ENCODE measurements at places on chromosomes 2 and 18.

- no peak for DNase-seq
Observed at GRCh38 chr2:217482056-217482710, 520.6 kb downstream of the TNS1 start.

- DNase-seq: no peak
Observed at GRCh38 chr2:83959266-83959665, 499.8 kb downstream of the SUCLG1 start.

- no peak for DNase-seq
Observed at GRCh38 chr2:71685073-71685848, 231.9 kb downstream of the DYSF start.

DNA sequence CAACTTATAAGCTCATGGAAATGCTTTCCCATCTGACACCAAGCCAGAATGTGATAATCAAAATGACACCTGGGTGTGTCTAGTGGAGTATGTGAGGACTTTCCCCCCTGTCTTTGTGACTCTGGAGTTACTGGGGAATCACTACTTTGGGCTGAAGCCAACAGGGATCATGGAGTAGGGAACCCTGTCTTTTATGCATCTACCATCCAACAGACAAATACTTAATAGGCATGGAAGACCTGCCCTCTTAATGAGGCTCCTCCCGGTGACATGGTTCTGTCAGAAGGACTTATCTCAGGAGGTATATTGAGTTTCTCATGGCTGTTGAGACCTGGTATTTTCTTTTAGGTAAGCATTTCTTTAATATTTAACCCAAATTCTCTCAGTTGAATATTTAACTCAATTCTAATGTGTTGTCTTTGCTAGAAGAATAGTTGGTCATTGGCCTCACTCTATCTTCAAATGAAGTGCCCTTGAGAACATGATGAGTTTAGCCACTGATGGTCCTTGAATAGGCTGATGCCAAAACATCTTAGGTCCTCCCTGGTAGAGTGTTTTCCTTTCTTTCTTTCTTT is 42.1 kb downstream of the TGIF1 start:
- DNase-seq: no peak

DNA sequence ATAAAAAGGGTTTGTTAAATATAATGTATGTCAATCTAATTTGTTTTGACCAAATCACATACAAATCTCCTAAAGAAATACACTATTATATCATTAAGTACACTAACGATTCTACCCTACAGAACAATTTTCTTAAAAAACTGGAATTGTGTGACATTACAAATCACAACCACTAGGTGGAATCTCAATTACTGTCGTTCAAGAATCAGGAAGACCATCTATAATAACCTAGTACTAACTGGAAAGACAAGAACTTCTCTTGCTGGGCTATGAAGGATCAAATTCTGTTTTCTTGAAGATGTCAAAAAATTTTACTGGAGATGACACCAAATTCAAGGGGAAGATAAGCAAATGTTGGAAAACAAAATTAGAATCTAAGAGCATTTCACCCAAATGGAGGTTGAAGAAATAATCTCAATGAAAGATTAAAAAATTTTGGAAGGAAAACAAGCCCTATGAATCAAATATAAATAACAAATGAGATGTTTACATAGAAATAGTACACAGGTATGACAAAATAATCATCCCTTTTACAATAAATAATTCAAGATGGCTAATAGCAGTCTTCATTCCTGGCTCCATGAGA is 110.9 kb downstream of the STK39 start:
- DNase-seq: peak; percentile 17

GRCh38 chr2:3601561-3602271 is 6.8 kb downstream of the COLEC11 start:
- DNase-seq: no peak

GRCh38 chr2:222688917-222689316 is 17.5 kb downstream of the MOGAT1 start:
- DNase-seq: no peak

GRCh38 chr18:62912885-62913284 is 197.5 kb downstream of the PHLPP1 start:
- DNase-seq: no peak

DNA sequence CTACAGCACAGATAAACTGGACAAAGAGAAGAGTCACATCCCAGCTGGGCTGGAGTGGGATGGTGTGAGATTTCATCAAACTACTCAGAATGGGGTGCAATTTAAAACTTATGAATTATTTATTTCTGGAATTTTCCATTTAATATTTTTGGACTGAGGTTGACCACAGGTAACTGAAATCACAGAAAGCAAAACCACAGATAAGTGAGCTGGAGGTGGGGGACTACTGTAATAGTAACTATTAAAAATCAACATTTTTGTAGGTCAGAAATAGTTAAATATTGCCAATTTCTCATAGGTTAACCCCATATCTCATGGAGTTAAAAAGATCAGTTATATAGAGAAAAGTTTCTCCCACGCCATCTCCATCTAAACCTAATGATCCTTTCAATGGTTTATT is 88.1 kb downstream of the SPOPL start:
- no peak for DNase-seq

- no peak for DNase-seq
Observed at GRCh38 chr2:102967451-102967850, 205.6 kb downstream of the TMEM182 start.

DNA sequence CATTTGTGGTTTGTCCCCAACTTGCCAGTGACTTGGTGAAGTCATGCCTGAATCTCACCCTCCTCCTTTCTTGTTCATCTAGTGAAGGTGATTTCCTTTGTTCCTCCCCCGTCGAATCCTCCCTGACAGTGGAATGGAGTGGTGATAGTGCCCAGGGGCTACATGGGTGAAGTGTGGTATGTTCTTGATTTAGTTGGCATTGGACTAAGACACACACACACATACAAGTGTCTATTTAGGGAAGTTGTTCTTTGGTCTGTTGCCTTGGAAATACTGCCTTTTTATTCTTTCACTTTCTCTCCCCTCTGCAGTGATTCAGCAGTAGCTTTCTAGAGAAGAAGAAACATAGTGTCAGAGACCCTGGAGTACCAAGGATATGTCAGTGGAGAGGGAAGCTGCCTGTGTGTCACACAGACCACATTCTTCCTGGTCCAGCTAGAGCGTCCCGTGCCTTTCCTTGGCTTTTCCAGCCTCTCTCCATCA is 10.9 kb downstream of the INPP4A start:
- peak; percentile 44 for DNase-seq

GRCh38 chr2:100425573-100426383 is 8.3 kb upstream of the CHST10 start:
- DNase-seq: no peak

- no peak for DNase-seq
Observed at GRCh38 chr18:28855989-28856388, 679.1 kb upstream of the CDH2 start.

GRCh38 chr2:132651115-132652045 is 18.6 kb downstream of the LYPD1 start:
- no peak for DNase-seq

GRCh38 chr2:63614983-63615945 is 26.5 kb downstream of the MDH1 start:
- DNase-seq: no peak

DNA sequence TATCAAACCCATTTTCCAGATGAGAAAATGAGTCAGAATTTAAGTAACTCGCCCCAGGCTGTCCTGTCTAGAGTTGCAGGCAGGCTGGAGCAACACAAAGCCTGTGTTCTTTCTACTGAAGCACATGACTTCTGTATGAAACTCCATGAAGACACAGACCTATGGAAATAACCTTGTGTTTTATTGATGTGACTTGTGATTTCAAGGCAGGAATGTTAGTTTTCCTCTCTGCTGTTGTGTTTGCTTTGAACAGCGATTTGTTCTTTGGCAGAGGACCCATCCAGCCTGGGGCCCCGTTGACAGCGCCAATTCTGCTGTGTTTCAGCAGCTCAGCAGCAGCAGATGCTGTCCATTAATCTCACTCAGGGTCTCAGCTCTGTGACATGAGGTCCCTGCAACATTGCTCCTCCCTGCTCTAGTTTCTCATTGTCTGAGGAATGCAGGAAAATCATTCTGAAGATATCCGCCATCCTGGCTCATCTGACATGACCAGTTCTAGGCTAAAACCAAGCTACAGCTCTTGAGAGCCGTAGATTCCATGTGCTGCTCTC is 344.3 kb upstream of the RAB12 start:
- DNase-seq: no peak

GRCh38 chr2:7881063-7881462 is 800.8 kb upstream of the ID2 start:
- DNase-seq: no peak

- no peak for DNase-seq
Observed at GRCh38 chr2:127046579-127046978, 60.4 kb downstream of the BIN1 start.

GRCh38 chr2:238064376-238064775 is 3.6 kb downstream of the SCLY start:
- DNase-seq: no peak

DNA sequence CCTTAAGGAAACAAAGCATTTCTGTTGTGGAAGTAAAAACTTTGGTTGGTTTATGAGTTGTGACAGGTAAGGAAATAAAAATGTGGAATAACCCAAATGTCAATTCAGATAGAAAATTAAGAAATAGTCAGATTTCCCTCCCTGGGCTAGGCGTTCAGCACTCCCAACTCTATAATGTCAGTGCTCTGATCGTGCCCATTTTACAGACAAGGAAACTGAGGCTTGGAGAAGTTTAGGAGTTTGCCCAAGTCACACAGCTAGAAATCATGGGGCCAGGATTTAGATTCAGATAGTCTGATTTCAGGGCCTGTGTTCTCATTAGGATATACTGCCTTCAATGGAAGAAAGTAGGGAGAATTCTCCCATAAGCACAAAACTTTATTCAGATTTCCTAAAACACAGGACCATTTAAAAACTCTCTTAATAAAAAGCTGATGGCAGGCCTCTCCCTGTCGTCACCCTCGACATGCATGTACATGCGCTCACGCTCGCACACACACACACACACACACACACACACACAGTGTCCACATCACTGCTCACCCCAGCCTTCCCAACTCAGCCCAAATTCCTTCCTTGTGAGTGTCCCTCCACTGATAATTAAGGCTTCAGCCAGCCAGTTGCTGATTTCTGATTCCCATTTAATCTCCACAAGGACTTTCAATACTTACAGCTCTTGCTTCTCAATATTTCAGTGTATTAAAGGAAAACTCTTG is 49.1 kb upstream of the SLC14A2 start:
- DNase-seq: no peak

- DNase-seq: peak; percentile 76
Observed at GRCh38 chr2:73285159-73285739, 971 bp upstream of the FBXO41 start.

DNA sequence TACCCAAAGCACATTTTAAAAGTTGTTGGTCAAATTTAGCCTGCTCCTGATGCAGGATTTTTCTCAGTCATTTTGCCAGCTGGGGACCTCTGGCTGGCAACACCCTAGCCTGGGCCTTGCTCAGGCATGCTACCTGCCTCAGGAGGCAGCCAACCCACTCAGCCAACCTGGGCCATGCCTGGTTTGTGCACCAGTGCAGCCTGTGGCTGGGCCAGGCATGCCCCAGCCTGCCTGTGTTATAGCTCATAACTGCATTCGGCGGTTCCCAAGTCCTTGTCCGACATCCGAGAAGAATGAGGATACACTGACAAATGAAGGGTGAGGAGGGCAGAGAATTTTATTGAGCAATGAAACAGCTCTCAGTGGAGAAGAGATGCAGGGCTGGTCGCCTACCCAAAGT is 608.0 kb downstream of the SUCLG1 start:
- DNase-seq: no peak

GRCh38 chr2:111057045-111057444 is 63.7 kb upstream of the BCL2L11 start:
- peak; percentile 35 for DNase-seq

DNA sequence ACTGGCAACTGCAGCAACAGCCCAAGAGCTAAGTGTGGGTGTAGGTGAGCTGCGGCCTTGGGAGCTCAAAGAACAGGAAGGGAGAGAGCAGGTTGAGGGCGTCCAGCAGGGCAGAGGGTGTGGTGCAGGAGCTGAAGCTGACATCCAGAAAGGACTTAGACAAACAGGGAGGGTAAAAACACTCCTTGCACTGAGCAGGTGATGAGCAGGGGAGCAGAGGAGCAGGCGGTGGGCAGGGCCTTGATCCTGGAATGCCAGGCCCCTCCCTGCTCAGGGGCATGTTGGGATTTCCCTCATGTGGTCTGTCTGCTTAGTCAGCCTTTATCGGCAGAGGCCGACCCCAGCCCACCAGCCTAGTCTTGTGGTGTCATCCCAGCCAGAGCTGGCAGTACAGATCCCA is 63.6 kb downstream of the VSNL1 start:
- DNase-seq: no peak

GRCh38 chr2:7930800-7931635 is 750.8 kb upstream of the ID2 start:
- no peak for DNase-seq

DNA sequence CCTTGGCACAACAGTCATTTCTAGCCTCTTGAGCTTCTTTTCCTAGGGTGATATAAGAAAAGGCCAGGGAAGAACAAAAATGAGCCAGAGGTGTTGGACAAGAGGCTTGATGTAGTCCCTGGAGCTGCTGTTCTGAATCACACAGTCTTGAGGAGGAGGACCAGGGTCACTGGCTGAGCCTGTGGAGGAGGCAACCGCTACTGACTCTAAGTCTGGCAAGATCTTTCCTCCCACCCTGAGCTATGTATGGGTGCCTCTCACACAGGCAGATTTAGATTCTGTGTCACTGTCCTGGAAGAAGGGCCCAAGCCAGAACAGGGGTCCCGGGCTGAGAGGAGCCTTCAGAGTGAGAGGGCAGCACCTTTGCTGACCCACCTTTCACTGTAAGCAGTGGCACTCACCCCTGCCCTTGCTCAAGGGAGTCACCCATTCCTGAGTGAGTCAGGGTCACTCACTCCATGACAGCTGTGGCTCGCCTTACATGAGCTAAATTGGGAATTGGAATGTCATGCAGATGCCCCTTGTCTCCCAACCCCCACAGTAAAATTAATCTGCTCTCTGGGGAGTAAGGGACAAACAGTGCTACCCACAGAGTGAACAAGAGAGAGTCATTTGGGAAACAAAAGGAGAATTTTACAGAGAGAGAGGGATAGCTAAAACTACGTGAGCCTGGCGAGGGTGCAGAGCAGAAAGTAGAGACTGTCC is at the start of gene TRIM54:
Gene TRIM54, plus strand, starts transcription at position 575 of the 705 bp plus-strand sequence. CDS start 303 bp downstream, outside the sequence.
- DNase-seq: no peak

GRCh38 chr2:190501231-190501630 is 33.3 kb downstream of the NEMP2 start:
- DNase-seq: no peak

GRCh38 chr18:24214913-24215312 is 76.1 kb downstream of the CABYR start:
- DNase-seq: no peak

GRCh38 chr2:128775914-128776285 is 457.2 kb upstream of the HS6ST1 start:
- no peak for DNase-seq

GRCh38 chr2:158889135-158889853 is 79.1 kb upstream of the TANC1 start:
- DNase-seq: no peak

DNA sequence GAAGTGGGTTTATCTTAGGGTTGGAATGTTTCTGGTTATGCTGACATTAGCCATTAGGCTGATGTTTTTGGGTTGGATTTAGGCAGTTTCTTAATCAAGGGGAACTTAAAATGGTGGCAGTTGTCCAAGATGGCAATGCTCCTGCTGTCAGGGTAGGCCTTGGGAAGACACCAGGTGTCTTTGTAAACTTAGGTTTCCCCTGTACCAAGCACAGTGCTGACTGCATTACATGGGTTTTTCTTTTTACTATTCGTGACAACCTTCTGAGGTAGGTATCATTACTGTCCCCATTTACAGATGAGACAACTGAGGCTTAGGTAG is 528 bp upstream of the ATG16L1 start:
- DNase-seq: no peak

- DNase-seq: no peak
Observed at GRCh38 chr2:34266908-34267697, 668.0 kb upstream of the FAM98A start.
